ENCODE measurements at places on chromosomes 2 and 18.

- DNase-seq: peak; percentile 42
These were observed 1583.4 kb upstream of the PIK3C3 start for GRCh38 chr18:40371673-40372072.

GRCh38 chr2:64987956-64988419 lies 1.2 kb upstream of the SLC1A4 start:
- no peak for DNase-seq

- no peak for DNase-seq
These were observed 275.1 kb upstream of the RND3 start for GRCh38 chr2:150762571-150762970.

GRCh38 chr2:127811397-127812321 lies 688 bp upstream of the WDR33 start:
- no peak for DNase-seq

- DNase-seq: no peak
These were observed 212.0 kb upstream of the NABP1 start for GRCh38 chr2:191465766-191466420.

GRCh38 chr2:42794271-42795046 lies 2.1 kb upstream of the HAAO start:
- DNase-seq: no peak

GRCh38 chr2:31919499-31919898 lies 91.3 kb downstream of the MEMO1 start:
- no peak for DNase-seq

- no peak for DNase-seq
These were observed 84.9 kb downstream of the SLC8A1 start for GRCh38 chr2:40367032-40367431.

DNA sequence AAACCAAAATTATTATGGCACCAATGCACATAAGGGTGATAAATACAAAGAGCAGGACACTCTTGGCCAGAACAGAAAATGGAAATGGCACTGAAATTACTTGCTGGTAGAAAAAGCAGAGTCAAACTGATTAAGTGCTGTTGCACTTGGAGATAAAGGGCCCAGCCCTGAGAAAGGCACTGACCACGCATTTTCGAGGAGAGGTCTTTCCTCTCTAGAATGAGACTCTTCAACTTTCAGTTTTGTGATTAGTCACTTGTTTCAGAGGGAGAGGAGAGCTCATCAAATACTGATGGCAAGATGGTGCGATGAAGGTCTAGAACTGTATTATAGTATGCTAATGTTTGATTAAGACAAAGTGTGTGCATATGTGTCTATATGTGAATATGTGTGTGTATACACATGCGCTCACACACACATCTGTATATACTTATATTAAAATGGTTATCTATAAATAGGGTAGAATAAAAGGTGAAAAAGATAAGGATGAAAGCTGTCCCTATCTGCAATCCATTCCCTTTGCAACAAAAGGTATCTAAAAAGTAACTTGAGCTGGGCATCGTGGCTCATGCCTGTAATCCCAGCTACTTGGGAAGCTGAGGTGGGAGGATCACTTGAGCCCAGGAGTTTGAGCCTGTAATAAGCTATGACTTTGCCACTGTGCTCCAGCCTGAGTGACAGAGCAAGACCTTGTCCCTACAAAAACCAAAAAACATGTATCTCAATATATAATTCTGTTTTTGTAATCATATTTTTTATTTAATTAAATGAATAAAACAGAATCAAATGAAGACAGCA lies 48.8 kb upstream of the ZDBF2 start:
- no peak for DNase-seq

DNA sequence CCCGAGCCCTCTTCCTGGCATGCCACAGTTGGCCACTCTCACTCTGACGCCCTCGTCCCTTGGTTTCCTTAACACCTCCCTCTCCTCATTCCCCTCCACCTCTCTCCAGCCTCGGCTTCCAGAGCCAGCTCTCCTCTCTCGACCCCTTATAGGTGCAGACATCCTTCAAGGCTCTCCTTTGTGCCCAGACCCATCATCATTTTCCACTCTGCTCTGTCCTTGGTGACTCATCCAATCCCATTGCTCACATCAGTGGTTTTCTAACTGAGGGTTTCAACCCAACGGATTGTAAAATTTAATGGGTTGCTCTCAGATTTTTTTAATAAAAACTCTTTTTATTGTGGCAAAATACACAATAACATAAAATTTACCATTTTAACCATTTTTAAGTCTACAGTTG lies 6.2 kb downstream of the ST8SIA5 start:
- DNase-seq: no peak

GRCh38 chr2:85929096-85930050 lies 40.6 kb upstream of the ST3GAL5 start:
- DNase-seq: no peak

DNA sequence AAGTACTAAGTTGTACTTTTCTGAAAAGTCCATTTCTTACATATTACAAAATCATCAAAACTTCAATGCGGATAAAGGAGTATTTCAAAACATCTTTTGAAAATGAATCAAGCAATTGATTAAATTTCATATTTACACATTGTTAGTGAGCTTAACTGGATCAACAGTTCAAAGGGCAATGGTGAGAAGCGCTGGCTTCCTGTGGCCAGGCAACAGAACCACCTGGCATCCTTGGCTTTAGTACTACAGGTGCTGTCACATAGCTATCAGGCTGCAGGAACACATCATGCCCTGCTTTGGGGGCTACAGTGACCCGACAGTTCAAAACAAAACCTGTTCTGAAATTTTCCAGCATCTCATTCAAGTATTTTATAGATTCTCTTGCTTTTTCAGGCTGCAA lies 59.2 kb downstream of the SMAD2 start:
- DNase-seq: no peak

GRCh38 chr2:172095146-172095904 lies 7.4 kb downstream of the DLX2 start:
- peak; percentile 88 for DNase-seq

DNA sequence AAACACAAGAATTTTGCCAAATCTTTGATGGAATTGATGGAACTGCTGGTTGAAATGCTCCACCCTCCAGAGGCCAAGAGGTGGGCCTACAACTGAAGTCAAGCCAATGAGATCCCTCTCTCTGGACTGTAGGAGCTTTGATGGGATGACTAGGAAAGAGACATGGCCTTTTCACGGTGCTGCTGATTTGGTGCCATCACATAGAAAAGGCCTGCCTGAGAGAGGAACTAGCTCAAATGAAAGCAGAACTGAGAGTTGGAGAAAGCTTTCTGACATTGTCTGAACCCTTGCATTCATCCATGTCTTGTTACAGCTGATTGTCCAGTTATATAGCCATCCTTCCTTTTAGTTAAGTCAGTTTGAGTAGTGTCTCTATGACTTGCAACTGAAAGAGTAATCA lies 283.8 kb upstream of the LYPD1 start:
- DNase-seq: no peak

GRCh38 chr18:23966909-23967308 lies 47.6 kb upstream of the TTC39C start:
- DNase-seq: no peak

- DNase-seq: no peak
These were observed 900 bp downstream of the SLC40A1 start for GRCh38 chr2:189579585-189580186.

DNA sequence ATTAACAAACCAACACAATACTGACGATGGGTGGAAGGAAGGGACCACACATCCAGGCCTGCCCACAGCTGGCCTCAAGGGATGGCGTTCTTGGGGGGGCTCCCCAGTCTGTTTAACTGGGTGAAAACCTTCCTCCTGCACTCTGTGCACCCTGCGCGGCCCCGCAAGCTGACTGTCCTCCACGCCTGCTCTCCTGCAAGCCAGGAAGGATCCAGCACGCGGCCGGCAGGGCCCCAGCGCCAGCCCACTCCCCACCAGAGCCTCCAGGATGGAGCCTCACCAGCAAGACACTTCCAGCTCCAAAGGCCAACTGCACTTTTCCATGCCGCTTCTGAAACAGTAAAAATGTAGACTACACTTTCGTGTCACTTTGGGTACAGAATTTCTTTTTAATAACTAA lies 135.1 kb downstream of the ZNF516 start:
- DNase-seq: no peak

Data from astrocyte of the hippocampus (primary cell).